ENCODE measurements at places on chromosomes 5 and 9.

GRCh38 chr5:67215519-67216471, 19.2 kb upstream of the CD180 start:
- H3K36me3 ChIP-seq: no peaks in the 10 kb centered on the region
- H3K27me3 ChIP-seq: no peaks in the 10 kb centered on the region
- no peak overlapping the region for H3K4me3 ChIP-seq
- DNase-seq: peak; percentile 81

DNA sequence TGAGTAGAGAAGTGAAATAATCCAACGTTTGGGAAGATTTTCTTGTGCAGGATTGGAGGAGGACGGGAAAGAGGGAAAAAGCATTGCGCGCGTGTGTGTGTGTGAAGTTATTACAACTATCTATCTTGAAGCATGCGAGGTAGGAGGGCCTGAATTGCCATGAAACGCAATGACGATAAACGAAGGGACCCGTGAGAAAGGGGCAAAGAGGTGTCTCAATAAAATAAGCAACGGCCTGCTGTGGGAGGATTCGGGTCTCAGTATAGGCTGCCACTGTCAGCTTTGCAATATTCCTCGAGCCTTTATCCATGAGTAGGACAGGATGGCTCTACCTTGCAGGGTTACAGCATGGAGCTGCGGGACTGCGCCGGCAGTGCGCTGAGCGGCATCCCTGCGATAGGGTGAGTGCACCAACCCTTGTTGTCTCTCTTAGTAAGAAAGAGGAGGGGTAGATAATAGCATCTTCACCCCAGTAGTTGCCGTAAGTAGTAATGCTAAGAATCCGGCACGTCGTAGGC, 631 bp upstream of the RCL1 start:
- no peaks in the 10 kb centered on the region for H3K27me3 ChIP-seq
- no peak overlapping the region for H3K27ac ChIP-seq
- no peak for DNase-seq
- H3K36me3 ChIP-seq: no peaks in the 10 kb centered on the region
- H3K4me1 ChIP-seq: peaks cover 5% of the 10 kb centered on the region
- H3K4me3 ChIP-seq: peak overlapping the region; percentile 91

DNA sequence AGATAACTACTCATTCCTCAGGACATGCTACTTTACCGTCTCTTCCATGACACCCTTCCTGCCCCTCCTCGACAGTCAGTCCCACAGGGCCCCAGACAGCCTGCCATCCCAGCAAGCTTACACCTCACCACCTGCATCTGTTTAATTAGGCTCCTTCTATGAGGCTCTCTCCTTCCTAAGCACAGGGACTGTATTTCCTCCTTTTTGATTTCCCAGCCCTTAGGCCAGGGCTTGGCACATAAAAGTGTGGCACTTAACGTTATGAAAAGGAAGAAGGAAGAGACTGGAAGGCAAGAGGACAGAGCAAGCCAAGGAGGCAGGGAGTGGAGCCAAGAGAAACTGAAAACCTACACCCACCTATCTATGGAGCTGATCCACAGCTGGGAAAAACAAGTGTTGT, 146.8 kb downstream of the SIL1 start:
- no peak overlapping the region for H3K27ac ChIP-seq
- no peak for DNase-seq
- no peaks in the 10 kb centered on the region for H3K27me3 ChIP-seq
- H3K4me1 ChIP-seq: no peaks in the 10 kb centered on the region
- H3K36me3 ChIP-seq: no peaks in the 10 kb centered on the region

DNA sequence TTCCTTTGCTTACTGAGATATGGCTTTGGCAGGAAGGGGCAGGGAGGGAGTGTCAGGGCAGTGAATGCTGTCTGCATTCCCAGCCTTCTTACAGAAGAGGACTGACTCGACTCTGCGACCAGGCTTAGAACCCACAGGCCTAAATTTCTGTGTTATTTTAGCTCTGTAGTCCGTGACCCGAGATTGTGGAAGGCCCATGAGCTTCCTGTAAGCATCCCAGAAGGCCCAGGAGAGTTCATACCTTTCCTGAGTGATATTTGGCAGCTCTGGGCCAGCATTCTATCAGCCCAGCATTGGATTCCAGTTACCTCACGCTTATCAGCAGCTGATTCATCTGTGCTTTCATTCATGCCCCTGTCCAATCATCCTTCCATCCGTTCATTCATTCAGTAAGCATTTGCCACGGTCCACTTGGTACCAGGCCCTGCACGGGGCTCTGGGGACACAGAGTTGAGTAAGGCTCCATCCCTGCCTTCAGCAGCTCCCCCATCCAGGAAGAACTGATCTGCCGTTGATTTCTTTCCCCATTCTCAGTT, 28.2 kb upstream of the RPL26L1 start:
- H3K27ac ChIP-seq: no peak overlapping the region
- H3K36me3 ChIP-seq: peaks cover 20% of the 10 kb centered on the region
- no peaks in the 10 kb centered on the region for H3K4me1 ChIP-seq
- no peaks in the 10 kb centered on the region for H3K27me3 ChIP-seq

GRCh38 chr9:89175828-89176261, 2.8 kb downstream of the SHC3 start:
- H3K27ac ChIP-seq: no peak overlapping the region
- DNase-seq: no peak
- no peaks in the 10 kb centered on the region for H3K36me3 ChIP-seq
- no peaks in the 10 kb centered on the region for H3K27me3 ChIP-seq
- H3K4me1 ChIP-seq: peaks cover 18% of the 10 kb centered on the region

- no peaks in the 10 kb centered on the region for H3K4me1 ChIP-seq
- peak; percentile 88 for DNase-seq
- no peak overlapping the region for H3K27ac ChIP-seq
- no peaks in the 10 kb centered on the region for H3K27me3 ChIP-seq
- H3K4me3 ChIP-seq: peak overlapping the region; percentile 66
Observed at GRCh38 chr9:14993061-14993800, 83.0 kb upstream of the FREM1 start.

- no peak overlapping the region for H3K4me3 ChIP-seq
- no peaks in the 10 kb centered on the region for H3K36me3 ChIP-seq
- no peak for DNase-seq
- no peaks in the 10 kb centered on the region for H3K27me3 ChIP-seq
- no peak overlapping the region for H3K27ac ChIP-seq
- no peaks in the 10 kb centered on the region for H3K4me1 ChIP-seq
Observed at GRCh38 chr5:153513156-153513555, 22.7 kb downstream of the GRIA1 start.

Measured in pancreas (tissue), 10 donors.